Stimulated activated CD8-positive, alpha-beta memory T cell treated with anti-CD3 and anti-CD28 coated beads, Interleukin-4, amount 100 ng/mL, for 4 hours (primary cell): ENCODE measurements at places on chromosomes 5 and 9.

DNA sequence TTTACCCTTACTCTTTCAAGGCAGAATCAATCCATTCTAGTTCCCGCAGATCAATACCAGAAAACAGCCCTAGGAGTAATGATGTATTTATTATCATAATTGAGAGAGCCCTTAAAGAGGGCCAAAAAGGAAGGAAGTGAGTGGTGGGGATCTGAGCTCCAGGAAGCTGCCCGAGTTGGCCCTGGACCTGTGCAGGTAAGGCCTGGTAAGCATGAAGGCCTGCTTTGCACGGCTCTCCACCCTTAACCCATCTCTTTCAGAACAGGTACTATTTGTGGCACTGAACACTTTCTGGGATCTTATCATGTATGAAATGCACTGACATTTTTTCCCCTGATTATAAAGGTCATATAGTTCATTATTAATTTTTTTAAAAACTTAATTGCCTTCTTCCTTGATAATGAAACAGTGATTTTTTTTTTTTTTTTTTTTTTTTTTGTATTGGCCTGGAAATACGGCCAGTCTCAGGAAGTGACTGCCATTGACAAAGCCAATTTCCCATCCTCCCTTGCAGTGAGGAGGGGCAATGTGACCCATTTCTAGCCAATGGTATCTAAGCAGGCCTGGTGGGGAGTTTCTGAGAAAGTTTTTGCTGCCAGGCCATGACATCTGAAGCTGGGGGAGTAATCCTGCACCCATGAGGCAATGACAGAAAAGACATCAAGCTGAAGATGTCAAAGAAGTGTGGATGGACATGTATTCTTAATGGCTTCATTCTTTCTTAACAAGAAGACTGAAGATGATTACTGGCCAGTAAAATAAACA lies 6.3 kb upstream of the MVB12B start:
- no peak for DNase-seq

GRCh38 chr9:16654596-16655126 lies 215.8 kb downstream of the BNC2 start:
- DNase-seq: no peak

DNA sequence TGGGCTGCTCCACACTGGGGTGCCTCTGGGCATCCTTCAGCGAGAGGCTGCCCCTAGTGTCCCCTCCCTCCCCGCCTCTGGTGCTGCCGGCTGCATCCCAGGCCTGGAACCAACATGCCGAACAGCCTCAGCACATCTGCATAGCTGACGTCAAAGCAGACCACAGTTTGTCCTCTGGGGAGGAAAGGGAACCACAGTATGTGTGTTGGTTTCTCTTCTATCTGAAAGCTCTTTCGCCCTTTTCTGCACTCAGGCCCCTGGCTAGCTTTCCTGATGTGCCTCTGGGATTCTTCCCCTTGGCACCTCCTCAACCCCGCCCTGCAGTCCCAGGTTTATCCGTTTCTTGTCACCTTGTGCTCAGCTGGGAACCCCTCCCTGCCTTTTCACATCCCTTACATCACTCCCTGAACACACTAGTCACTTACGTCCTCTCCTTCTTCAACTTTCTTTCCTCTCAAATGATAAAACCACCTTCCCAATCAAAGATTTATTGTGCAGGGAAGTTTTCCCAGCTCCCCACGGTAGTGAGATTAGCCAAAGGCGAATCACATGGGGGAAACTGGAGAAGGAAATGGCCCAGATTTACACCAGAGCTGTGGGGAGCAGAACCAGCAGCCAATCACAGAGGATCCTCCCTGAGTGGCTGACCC lies 35.5 kb upstream of the B4GALT1 start:
- peak; percentile 5 for DNase-seq

DNA sequence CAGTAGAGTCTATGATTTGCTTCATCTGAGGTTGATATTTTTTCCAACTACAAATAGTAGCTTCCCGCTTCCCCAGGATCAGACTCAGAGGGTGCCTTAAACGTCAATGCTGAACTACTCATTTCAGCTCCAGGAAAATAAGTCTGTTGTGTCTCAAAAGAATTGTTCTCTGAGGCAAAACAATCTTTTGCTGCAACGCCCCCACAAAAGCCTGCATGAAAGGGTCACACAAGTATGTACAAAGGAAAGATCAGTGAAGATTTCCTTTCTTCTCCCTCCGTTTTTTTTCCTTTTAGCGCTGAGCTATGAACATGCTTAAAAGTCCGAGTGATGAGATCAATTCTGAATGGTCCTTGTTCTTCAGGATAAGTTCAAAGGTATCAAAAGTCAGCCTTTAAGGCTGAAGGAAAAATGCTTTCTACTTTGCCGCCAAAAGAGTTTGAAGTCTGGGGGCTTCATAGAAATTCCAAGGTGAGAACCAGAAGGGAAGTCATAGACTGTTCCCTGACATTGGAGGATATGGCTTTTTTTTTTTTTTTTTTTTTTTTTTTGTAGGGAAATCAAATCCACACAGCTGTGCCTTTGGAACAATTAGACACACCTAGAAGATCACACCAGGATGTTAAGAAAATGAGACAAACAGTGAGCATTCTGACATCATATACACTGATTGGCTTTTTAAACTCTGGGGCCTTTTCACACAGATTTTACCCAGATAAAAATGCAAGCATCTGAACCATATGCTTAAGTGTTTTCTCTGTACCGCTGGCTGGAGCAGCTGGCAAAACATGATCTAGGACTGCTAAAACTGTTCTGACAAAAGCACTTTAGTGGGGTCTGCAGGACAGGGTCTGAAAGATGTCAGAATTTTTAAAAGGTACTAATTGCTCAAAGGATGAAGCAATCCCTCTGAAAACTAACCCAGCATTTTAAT lies 329.3 kb downstream of the ENC1 start:
- DNase-seq: no peak

- DNase-seq: no peak
Measured at GRCh38 chr9:20593105-20593504, 29.2 kb downstream of the MLLT3 start.

DNA sequence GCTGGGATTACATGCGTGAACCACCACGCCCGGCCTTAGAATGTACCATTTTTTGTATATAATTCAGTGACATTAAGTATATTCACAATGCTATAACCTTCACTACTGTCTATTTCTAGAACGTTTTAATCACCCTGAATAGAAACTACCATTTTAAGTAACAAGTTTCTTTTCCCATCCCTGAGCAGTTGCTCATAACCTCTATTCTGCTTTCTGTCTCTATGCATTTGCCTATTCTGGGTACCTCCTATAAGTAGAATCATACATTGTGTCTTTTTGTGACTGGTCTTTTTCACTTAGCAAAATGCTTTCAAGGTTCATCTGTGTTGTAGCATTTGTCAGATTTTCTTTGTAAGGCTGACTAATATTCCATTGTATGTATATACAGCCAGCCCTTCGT lies 39.9 kb downstream of the DDX46 start:
- no peak for DNase-seq

- peak; percentile 6 for DNase-seq
Measured at GRCh38 chr5:109921735-109922380, 232.1 kb downstream of the MAN2A1 start.

DNA sequence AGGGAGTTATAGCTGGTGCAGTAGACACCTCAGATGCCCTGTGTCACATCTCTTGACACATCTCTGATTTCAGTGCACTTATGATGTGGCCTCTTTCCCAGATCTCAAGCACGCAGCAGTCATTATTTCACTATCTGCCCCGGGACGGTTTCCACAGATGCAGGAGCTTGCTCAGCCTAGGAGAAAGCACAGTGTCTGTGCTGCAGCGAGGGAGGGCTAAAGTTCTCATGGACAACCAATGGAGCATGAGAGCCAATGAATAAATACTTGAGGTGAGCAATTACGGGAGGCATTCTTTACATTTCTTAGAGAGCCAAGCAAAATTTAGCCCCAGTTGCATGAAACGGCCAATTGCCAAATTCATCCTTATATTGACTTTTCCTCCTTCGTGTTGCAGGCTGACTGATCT lies 7.4 kb upstream of the MOB3B start:
- no peak for DNase-seq

GRCh38 chr5:144156767-144157171 lies 13.7 kb downstream of the YIPF5 start:
- DNase-seq: no peak

DNA sequence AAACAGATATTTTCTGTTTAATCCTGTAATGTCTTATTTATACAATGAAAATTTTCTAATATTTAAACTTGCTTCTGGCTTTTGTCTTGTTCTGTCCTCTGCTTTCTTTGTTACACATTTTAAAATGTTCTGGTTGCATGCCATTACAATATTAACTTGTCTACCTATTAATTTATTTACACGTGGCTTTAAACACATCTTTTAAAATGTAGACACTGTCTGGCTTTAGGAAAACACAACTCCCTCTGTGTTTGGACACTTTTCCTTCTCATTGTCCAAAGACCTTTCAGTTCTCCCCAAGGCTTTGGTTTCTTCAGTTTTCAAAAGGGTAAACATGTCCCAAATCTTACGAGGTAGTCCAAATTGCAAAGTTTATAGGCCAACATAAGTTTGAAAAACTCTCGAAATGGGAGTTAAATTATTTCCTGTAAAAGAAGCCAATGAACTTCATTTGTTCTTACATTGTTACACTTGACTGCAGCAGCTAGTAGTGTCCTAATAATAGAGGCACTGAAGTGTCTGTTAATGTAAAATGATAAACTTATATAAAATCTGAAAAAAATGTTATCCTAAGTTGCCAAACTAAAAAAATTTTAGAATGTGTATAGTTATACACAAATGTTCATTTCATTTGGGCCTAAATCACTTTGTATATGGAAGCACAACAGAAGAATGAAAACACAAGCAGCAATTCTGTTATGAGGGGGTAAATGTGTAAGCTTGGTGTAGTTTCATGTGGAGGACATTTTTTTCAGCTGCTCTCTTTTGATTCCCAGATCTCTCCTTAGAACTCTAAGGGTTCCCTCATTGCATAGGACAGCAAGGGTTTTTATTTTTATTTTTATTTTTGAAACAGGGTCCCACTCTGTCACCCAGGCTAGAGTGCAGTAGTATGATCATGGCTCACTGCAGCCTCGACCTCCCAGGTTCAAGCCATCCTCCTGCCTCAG lies 53.8 kb downstream of the ALDH1A1 start:
- DNase-seq: no peak

GRCh38 chr5:135008981-135009735 lies 24.9 kb downstream of the PITX1 start:
- DNase-seq: no peak

DNA sequence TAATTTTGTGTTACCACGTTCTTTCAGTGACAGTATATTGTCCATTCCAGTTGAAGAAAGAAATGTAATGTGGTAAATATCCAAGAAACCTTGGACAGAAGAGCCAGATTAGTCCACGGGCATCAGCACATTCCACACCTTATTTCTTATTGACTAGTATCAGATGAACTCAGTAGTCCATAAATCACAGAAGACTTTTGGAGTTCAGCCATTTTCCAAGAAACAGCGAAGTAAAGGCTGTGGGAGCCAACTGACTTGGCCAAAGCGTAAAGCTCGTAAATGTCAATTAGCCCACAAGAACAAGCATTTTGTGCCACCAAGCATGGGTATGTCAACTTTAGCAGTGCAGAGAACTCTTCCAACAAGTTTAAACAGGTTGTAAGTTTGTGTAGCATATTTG lies 60.2 kb upstream of the STARD4 start:
- DNase-seq: no peak

GRCh38 chr5:28543473-28544098 lies 1505.2 kb upstream of the CDH9 start:
- DNase-seq: no peak

GRCh38 chr9:81581986-81582385 lies 107.4 kb downstream of the TLE1 start:
- DNase-seq: no peak

DNA sequence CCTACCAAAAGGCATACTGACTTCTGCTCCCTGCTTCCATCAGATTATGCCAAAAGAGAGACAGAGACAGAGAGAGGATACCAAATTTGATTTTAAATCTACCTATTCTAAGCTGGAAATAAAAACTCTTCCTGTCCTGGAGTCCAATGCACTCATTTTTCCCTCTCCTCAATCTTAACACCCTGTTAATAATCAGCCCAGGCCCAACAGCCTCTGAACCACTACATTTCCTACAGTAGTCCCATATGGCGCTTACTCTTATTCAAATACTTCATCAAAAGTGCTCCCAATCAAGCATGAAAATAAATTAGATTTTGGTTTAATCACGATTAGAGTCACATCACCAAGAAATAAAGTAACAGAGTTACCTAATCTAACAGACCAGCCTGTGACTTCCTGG lies 152.3 kb downstream of the TSSK1B start:
- no peak for DNase-seq

- DNase-seq: no peak
Measured at GRCh38 chr9:109556786-109557185, 58.7 kb upstream of the PTPN3 start.

DNA sequence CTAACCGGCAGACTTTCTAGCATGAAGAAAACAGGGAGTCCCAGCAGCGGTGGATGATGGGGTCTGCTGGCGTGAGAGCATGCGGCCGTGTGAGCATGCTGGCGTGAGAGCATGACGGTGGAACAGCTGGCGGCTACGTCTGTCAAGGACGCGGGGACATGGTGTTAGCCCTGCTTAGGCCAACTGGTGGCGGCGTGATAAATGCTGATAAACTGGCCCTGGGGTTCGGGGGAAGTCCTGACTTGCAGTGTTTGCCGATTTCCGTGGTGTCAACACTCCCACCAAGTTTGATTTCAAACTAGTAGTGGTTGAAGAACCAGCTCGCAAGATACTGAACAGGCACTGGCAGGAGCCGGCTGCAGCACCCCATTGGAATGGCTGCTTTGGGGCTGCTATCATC lies 122.4 kb upstream of the RAPGEF1 start:
- DNase-seq: no peak

- no peak for DNase-seq
Measured at GRCh38 chr5:32323741-32324140, 11.0 kb upstream of the MTMR12 start.

GRCh38 chr9:87973122-87973521 lies 1.2 kb downstream of the CDK20 start:
- DNase-seq: no peak

DNA sequence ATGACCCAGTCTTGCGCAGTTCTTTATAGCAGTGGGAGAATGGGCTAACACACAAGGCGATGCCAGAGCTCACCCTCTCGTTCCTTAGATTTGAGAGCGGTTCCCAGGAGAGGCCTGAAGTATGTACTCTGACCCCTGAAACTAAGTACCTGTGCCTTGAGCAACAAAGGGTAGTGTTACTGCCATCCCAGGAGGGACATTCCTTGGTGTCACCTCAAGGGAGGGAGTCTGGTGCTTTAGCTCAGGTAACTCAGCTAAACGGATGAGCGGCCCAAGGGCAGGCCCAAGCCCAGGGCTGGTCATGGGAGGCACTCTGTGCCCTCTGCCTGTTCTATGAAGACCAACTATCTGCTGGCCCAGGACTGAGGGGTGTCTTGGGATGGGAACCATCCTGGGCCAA lies 20.2 kb downstream of the KYAT1 start:
- no peak for DNase-seq
